ENCODE measurements at places on chromosomes 5 and 9.
A peak's percentile ranks its signal among the peaks of the same experiment; 100 is the strongest.

GRCh38 chr9:128910906-128911305 lies 9.9 kb upstream of the PHYHD1 start:
- DNase-seq = no peak

DNA sequence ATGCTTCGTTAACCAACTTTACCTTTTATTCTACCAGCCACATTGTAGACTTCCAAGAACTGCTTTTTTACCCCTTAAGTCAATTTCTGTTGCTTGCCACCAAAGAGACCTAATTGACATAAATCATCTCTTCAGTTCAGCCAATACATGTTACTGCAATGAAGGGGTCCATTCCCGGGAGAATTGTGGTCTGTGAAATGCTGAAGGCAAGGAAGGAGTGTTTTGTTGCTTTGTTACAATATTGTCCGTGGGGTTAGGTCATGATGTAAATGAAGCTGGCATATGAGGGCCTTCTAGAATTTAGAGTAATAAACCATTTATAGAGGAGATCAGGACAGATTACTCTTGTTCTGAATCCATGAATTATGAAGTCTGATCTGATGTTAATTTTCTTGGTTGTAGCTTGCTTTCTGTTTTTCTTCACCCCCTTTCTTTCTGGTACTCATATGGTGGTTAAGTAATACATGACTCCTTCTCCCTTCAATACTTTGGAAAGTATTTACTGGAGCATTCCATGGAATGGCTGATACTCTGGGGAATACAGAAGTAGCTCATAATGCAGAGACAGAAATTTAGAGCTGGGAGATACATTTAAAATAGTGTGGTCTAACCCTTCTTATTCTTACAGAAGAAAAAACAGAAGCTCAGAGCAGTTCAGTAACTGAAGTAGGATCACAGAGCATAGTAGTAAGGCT lies 297.0 kb upstream of the CLINT1 start:
- DNase-seq = no peak

DNA sequence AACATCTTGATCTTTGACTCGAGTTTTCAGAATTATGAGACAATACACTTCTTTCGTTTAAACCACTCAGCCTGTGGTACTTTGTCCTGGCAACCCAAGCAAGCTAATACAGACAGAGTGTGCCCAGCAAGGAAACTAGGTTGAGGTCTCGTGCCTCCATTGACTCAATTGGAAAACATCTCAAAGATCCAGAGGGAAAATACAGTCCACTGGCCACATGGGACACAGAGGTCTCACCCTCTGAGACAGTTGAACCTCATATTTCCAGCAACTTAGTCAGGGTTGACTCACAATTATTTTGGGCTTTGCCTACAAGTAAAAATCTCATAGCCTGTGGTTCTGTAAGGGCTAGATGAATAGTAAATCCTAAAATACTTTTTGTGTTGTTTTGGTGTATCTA lies 631.5 kb downstream of the MTRR start:
- DNase-seq = no peak

DNA sequence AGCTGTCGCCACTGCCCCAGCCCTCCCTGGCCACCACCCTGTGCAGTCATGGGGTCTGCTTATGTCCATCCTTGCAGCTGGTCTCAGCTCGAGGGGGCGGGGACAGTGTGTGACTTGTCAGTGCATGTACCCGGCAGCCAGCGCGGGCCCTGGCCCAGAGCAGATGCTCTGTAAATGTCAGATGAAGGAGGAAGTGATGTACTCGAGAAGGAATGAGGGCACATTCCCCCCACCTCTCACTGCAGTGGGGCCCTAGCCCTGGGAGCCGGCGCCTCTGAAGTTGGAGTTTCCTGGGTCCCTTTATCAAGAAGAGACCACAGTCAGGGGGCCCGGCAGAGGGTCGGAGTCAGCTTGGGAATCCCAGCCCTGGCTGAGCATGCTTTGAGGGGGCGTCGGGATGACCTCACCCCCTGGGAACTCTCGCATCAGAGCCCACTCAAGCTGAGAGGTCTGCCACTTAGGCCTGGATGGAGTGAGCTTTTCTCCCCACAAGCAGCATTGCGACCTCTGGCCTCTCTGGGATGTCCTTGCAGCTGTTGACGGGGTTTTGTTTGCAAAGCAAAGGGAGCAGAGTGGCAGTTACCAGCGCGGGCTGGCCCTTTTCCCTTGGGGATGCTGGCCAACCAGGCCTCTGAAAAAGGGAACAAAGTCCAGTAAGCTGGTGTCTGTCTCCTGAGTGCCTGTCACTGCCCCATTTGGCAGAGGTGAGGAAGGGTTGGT lies 19.0 kb downstream of the NEURL1B start:
- peak; percentile 67 for DNase-seq

GRCh38 chr5:135571066-135571609 lies 7.7 kb downstream of the CXCL14 start:
- DNase-seq = no peak

Measured in neuronal stem cell (in vitro differentiated cells).